ENCODE measurements at places on chromosomes 2 and 18.

DNA sequence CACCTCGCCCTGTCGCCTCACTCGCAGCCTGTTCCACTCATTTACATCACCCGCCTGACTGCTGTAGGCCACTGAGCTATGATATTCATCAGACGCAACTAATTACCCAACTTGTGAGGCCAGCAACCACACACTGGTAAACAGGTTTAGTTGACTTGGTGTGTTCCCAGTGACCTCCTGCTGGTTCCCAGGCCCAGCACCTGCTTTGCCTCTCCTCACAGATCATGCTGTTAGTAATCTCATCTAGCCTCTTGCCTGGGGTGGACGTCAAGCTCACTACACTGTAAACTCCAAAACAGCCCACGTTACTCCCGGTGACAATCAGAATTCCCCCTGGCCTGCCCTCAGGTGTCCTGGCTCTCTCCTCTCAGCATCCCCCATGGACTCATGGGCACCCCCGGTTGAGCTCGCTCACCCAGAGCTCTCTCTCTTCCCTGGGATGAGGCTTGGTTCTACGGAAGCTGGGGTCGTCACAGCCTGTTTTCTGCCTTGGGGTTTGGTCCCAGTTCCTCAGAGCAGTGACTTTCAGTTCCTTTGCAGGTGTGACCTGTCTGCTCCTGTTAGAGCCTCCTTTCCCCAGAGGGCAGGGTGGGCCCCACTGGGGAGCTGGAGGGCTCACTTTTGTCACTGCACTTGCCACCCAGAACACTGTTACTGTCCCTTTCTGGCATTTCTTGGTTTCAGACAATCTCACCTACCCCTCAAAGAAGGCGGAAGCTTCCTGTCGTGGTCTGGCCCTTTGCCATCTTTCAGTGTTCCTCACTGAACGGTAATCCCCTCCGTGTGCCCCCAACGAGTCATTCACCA lies 40.3 kb downstream of the INPP5D start:
- DNase-seq: peak; percentile 85

- DNase-seq: no peak
Observed at GRCh38 chr2:111910609-111911277, 12.3 kb downstream of the MERTK start.

DNA sequence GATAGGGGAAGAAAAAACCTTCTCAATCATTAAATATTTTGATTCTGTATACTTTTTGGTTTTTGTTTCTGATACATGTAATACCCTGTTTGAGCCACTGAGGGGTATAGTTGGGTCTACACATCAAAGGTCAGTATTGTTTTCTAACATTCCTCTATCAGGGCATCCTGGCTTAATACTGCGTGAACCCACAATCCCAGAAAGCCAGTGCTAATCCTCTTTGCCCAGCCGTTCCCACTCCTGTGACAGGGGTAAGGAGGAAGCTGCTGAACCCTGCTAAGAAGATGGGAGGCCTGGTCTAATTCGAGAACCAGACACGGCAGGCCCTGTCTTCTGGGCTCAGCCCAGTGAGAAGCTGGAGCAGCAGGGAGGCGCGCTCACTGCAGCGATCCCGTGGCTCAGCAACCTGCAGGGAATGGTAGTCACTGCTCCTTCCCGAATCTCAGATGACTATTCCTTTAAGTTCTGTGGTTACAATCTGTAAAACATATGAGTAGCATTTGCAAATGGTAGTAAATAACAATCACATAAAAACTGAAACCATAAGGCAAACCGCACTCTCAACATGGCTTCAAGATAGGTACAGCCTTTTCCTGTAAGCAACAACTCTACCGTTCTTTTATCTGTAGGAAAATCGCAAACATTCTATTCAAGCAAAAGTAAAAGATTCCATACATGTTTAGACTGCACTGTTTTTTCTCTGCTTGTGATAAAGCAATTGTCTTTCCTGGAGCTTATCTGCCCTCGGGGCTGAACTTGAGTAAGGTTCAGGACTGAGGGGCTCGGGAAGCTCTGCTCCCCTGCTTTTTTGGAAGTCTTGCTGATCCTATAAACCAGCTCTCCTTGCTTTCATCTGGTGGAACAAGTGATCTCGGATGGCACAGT lies 87.0 kb downstream of the EPB41L3 start:
- DNase-seq: no peak

DNA sequence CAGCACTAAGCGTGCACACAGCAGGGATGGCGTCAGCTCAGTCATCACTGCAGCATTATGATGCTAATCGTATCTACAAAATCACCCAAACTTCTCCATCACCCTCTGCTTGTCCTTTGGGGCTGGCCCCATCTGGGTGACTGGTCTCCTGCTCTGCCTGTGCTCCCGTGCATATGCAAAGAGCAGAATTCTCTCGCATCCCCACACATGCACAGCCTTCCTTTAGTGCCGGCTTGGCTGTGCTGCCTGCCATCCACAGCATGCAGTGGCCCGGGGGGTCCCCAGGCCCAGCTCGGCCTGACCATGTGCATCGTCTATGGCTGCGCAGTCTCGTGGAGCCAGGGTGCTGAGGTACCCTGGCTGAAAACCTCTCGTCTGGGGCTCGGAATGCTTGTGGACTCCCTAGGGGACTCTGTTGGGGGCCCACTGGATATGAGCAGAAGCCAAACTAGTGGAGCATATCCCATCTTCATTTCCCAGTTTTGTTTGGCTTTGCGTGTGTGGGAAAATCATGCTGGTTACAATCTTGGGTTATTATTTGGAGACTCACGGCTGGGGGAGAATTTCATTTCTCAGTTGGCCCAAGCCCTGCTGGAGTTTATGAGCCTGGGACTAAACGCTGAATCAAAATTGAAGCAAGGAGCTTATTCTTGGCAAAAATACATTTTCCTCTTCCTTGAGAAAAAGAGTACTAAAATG lies 70.9 kb upstream of the HS6ST1 start:
- DNase-seq: no peak

DNA sequence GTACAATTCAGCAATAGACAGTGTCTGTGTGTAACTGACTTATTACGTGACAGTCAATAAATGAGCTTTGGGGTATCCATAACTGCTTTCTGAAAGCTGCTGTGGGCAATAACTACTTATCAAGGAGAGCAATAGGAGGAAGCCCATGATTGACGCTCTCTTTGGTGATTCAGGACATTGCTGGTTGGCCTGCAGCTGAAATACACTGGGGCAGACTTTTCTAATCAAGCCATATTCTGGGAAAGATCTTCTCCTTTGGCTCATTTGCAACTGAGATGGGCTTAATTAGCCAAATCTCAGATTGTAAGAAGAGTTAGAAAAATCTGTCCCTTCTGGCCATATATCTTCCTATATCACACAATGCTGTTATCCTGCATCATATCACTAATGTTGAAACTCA lies 24.0 kb upstream of the CCBE1 start:
- DNase-seq: no peak

- no peak for DNase-seq
Observed at GRCh38 chr2:175679231-175679630, 322.8 kb downstream of the LNPK start.

- no peak for DNase-seq
Observed at GRCh38 chr2:131092458-131093005, 728 bp downstream of the FAM168B start.

GRCh38 chr2:176852667-176853066 lies 359.9 kb upstream of the HNRNPA3 start:
- peak; percentile 9 for DNase-seq

GRCh38 chr2:63122921-63123320 lies 72.3 kb downstream of the OTX1 start:
- DNase-seq: no peak

DNA sequence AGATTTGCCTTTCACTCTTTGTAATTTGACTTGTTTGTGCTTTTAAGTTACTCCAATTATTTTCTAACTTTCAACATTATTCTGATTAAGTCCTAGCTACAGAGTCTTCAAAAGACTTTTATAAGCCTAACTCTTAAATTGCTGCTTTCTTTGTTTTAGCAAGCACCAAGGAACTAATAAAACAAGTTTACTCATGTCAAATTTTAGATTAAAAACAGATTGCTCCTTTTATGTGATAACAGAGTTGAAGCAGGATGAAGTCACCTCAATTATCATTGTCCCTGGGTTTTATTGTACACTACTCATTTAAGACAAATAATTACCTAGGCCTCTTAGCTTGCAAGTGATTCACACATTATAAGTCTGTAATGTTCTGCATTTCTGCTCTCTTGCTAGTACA lies 678.4 kb downstream of the ERBB4 start:
- no peak for DNase-seq

- DNase-seq: no peak
Observed at GRCh38 chr2:58834404-58834803, 593.3 kb upstream of the FANCL start.

DNA sequence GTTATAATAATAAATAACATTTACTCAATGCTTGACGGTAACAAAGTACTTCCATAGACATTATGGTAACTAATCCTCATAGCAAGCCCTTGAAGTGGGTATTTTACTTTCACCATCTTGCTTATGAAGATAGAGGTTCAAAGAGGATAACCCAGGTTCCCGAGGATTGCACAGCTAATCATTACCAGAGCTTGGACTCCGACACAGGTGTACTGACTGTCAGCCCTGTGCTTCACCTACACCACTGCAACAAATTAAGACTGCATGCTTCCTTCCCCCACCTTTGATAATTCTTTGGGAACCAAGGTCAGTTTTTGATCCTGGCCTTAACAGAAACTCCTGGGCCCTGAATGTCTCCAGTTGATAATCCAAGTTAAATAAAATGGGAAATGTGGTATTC lies 48.9 kb downstream of the FAM98A start:
- DNase-seq: no peak

DNA sequence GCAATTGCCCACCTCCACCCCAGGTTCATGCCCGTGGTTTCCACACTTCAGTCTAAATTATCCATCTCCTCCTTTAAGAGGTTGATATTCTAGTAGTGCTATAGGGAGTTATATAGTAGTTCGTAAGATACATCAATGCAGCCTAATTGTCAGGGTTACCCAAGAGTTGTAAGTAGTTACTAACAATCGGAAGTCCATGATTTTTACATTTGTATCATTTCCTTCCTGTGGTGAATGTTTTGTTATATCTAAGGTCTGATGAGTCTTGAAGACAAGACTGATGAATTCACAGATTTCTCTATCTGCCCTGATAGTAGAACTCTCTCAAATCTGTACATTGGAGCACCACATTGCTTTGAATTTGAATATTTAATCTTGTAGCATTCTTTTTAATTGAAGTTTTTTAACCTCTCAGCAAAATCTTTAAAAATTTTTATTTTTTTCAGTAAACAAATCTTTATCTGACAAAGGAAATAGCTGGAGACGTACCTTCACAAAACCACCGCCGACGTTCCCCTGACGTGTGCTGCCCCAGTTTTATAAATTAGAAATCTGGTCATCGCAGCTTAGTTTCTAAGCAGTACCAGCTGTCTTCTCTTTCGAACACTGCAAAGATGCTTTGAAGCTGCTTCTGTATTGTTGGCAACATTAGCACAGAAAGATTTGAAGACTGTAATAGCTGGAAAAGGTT lies 264.5 kb downstream of the SOCS6 start:
- no peak for DNase-seq

GRCh38 chr2:75521225-75521872 lies 39.4 kb downstream of the EVA1A start:
- DNase-seq: no peak

DNA sequence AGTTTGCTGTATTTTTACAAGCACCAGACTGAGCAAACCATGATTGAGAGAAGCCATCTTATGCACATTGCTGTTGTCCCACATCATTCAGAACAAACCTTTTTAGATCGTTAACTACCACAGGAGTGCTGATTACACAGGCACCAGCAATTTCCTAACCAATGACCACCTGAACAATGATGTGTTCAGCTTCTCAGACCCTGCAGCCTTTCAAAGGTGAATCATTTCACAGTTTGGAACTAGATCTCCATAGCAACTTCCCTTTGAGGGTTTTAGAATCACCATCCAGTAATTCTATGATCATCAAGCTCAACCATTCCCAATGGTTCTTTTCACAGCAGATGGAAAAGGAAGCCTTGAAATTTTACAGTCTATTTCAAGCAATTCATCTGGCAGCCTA lies 71.4 kb downstream of the OLA1 start:
- DNase-seq: no peak

DNA sequence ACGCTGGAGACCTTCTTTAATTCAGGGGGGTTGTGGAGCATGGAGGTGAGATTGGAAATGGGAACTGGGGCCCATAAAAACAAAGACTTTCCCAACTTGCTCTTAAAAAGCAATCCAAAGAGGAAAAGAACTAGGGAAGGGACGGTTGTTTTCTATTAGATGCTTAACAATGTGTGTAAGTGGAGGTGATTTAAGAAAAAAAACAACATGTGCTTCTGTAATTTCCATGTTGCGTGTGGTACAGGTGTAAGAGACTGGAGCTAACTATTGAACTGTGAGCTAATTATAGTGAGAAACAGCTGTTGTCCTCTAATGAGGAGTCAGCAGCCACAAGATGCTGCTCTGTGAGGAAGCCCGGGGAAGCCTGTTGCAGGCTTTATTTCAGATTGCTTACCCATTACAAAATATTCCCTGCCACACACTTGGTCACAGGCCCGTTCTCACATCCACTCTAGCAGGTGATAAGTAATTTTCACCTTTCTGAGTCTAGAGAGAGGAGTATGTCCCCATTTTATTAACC lies 280.6 kb upstream of the PARD3B start:
- no peak for DNase-seq

DNA sequence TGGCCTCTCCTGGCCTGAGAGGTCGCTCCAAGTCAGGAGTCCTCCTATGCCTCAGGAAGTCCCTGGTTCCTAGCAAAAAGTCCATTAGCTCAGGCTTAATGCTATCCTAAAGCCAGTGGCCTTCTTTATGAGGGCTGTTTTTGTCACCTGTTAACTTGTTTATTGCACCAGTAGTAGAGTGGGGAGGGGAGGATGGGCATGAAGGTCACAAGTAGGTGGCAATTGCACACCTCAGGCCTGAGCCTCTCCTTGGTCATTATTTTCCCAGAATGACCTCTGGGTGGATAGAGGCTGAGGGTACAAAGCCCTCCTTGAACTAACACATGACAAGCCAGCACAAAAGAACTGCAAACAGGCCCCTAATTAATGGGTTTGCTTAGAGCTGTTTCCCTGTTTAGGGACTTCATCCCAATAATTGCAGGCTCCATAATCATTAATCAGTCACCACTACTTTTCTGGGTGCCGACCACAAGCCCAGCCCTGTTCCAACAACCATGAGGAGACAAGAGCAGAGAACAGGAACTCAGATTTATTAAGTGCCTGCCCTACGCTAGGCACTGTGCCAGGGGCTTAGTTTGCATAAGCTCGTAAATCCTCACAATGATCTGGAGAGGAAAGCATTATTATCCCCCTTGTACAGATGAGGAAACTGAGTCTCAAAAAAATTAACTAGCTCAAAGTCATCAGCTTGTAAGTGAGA lies 123.0 kb upstream of the PKDCC start:
- DNase-seq: no peak

- no peak for DNase-seq
Observed at GRCh38 chr2:128684523-128684922, 365.9 kb upstream of the HS6ST1 start.
